ENCODE measurements at places on chromosomes 1 and 21. TPM values are rescaled to one million over a fixed set of nuclear protein-coding genes. Genes with fewer than 3 reads are reported as not detected.

MATN1 gene
- total RNA-seq, result 0.45 TPM

C1QA gene
- total RNA-seq, result not detected

AQP10 gene
- total RNA-seq, result not detected

SLC25A34 gene
- 0.94 TPM for total RNA-seq

OPTC gene
- not detected for total RNA-seq

LMX1A gene
- not detected for total RNA-seq

MYBPH gene
- not detected for total RNA-seq

GPR89A gene
- 20.0 TPM for total RNA-seq

TMIGD3 gene
- total RNA-seq, result not detected

PDC gene
- not detected for total RNA-seq

NOS1AP gene
- total RNA-seq, result 4.1 TPM

CFHR3 gene
- 0.19 TPM for total RNA-seq

CATSPERE gene
- not detected for total RNA-seq

MYCL gene
- total RNA-seq, result 2.5 TPM

S100A1 gene
- 162 TPM for total RNA-seq

Measured in A375 (cell line).